Activated T-helper 1 cell treated with anti-CD3 and anti-CD28 coated beads, Interleukin-12 subunit alpha, Interleukin-12 subunit beta, Interleukin-2, Interleukin-4 antibody, amounts not matched to agents 30 ng/mL and 10 ng/mL and 1 ng/mL, durations not matched to agents 14 hours and 24 hours and 36 hours (primary cell): ENCODE measurements at places on chromosomes 1 and 21. TPM values are rescaled to one million over a fixed set of nuclear protein-coding genes. Genes with fewer than 3 reads are reported as not detected.

DNA sequence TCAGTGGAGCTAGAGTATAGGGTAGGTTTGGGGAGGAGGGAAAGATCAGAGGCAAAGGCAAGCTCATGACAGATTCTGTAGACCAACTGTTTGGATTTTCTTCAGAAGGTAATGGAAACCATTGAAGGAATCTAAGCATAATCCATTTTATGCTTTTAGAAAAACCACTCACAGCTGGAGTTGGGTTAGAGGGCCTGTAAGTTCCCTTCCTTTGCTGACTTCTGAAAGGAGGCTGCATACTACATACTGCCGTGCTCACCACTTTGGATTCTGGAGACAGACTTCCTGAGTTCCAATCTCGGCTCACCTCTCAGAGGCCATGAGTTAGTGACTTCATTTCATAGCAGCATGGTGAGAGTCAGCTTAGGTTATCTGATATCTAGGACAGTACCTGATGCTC is 6.4 kb upstream of the SYT2 start:
- H3K27ac ChIP-seq = no peak overlapping the region
- no peaks in the 10 kb centered on the region for H3K4me1 ChIP-seq
- DNase-seq = no peak
- no peak overlapping the region for H3K4me3 ChIP-seq
- no peaks in the 10 kb centered on the region for H3K36me3 ChIP-seq

DNA sequence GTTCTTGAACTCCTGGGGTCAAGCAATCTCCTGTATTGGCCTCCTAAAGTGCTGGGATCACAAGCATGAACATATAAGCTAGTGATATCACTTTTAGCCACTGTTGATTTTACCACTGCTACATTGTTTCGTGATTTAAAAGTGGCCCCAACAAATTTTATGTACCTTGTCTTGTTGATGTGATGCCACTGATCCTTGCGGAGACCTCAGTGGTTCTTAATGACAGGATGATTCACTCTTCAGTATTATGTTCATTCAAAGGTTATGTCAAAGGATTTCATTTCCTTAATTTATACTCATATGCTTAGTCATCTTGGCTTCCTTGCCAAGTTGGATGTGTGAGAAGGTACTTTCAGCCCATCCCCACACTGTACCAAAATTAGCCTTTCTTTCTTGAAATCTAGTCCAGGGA is 12.1 kb downstream of the PRKACB start:
- H3K4me3 ChIP-seq = no peak overlapping the region
- no peaks in the 10 kb centered on the region for H3K27me3 ChIP-seq
- H3K27ac ChIP-seq = no peak overlapping the region
- peaks cover 23% of the 10 kb centered on the region for H3K36me3 ChIP-seq

- no peak overlapping the region for H3K4me3 ChIP-seq
- peaks cover 26% of the 10 kb centered on the region for H3K4me1 ChIP-seq
- H3K27ac ChIP-seq = no peak overlapping the region
Observed at GRCh38 chr1:112696578-112697314, 10.2 kb downstream of the RHOC start.

Gene GABRD
- total RNA-seq = 0.26 TPM in 1 of 2 replicates, not detected in the other

DNA sequence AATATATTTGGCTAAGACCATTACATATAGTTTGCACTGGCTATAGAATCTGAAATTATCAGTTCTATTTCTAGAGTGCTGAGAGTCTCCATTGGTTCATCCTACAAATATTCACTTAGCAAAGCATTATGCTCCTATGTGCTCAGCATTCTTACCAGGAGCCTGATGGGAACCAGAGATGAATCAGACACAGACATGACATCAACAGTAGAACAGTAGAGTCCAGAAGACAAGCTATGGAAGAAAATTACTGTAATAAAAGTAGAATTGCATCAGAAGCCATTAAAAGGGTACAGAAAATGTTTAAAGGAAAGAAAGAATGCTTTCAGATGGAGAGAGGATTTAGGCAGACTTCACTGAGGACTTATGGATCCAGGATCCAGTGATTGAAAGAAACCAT is 271.7 kb upstream of the SNX7 start:
- no peak overlapping the region for H3K4me3 ChIP-seq
- H3K27me3 ChIP-seq = no peaks in the 10 kb centered on the region
- DNase-seq = no peak
- no peak overlapping the region for H3K27ac ChIP-seq
- H3K36me3 ChIP-seq = peaks cover 2% of the 10 kb centered on the region

GRCh38 chr1:243716906-243717305 is 133.1 kb downstream of the AKT3 start:
- no peak overlapping the region for H3K27ac ChIP-seq
- H3K36me3 ChIP-seq = no peaks in the 10 kb centered on the region
- no peak for DNase-seq

GRCh38 chr1:169708647-169709046 is 2.8 kb downstream of the SELL start:
- peak overlapping the region; percentile 93 for H3K4me3 ChIP-seq
- DNase-seq = no peak

DNA sequence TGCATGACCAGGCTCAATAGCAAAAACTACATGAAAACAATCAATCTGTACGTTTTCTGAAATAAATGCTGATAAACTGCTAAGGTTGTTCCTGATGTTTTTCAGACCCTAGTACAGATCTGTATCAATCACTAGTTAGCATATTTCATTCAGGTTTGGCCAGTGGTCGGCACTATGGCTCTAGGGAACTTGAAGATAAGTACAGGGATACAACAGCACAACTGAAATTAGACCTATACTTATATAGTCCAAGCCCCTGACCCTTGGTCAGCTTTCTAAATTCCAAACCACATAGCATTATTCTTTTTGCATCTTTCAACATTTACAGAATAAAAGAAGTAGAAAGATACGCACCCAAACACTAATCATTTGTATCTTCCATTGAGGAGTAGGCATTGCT is 142.7 kb downstream of the PLPPR4 start:
- H3K4me1 ChIP-seq = no peaks in the 10 kb centered on the region
- DNase-seq = no peak
- H3K4me3 ChIP-seq = no peak overlapping the region
- no peak overlapping the region for H3K27ac ChIP-seq
- H3K27me3 ChIP-seq = no peaks in the 10 kb centered on the region

DNA sequence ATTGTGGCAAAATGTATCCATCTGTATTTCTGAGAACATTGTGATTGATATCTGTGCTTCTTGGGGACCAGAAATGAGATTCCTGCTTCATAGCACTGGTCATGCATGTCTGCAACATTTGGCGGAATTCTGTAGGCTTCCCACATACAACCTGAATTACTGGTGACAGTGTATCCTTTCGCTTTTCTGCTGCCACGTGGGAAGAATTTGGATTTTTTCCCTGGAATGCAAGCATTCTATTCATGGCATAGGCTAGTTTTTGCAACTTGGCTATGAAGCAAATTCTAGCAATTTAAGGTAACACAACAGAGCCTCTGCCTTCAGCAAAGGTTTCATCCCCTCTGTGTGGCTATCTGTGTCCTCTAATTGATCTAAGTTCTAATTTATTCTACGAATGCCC is 85.9 kb downstream of the BCAR3 start:
- H3K36me3 ChIP-seq = no peaks in the 10 kb centered on the region
- peaks cover 16% of the 10 kb centered on the region for H3K27me3 ChIP-seq
- DNase-seq = no peak

Gene VCAM1
- total RNA-seq = 0.10 TPM in 1 of 2 replicates, not detected in the other

- H3K4me1 ChIP-seq = peaks cover 69% of the 10 kb centered on the region
- H3K27me3 ChIP-seq = no peaks in the 10 kb centered on the region
- peaks cover 37% of the 10 kb centered on the region for H3K36me3 ChIP-seq
- DNase-seq = no peak
Observed at GRCh38 chr1:31920956-31921355, 17.2 kb downstream of the PTP4A2 start.

Gene DENND2D
- 205 and 206 TPM in 2 replicates for total RNA-seq

Gene LCE1C
- not detected in 2 replicates for total RNA-seq

- DNase-seq = no peak
- no peaks in the 10 kb centered on the region for H3K27me3 ChIP-seq
- H3K36me3 ChIP-seq = peaks cover 26% of the 10 kb centered on the region
- peaks cover 15% of the 10 kb centered on the region for H3K4me1 ChIP-seq
Observed at GRCh38 chr1:180380259-180381183, 121.9 kb downstream of the ACBD6 start.

DNA sequence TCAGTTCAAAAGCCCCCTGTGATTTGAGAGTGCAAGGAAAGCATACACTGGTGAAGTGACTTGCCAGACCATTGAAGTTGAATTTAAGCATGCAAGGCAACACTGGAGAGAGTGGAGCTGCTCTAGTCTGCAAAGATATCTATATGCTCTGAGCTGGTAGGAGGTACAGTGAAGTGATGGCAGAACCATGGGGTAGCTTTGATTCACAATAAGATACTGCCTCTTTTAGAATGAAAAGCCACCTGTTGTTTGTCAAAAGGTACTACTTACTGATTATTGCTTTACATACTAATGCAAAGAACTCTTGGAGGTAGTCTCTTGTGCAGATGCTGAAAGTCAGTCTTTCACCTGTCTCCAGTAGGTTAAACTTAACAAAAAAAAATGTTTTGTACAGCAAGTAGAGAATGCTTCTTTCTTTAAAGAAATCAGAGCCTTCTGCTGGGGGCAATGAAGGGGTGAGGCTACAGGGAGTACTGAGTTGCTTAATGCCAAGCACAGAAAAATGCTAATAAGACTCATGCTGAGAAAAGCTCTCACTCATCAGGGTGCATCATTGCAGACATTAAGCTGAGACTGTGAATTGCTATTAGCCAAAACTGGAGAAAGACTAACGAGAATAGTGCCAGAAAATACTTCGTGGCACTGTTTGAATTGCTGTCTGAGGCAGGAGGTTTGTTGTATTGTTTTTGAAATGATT is 1150.5 kb upstream of the TMPRSS15 start:
- no peak overlapping the region for H3K27ac ChIP-seq
- H3K36me3 ChIP-seq = no peaks in the 10 kb centered on the region
- DNase-seq = no peak
- H3K4me1 ChIP-seq = no peaks in the 10 kb centered on the region
- no peak overlapping the region for H3K4me3 ChIP-seq
- H3K27me3 ChIP-seq = no peaks in the 10 kb centered on the region

DNA sequence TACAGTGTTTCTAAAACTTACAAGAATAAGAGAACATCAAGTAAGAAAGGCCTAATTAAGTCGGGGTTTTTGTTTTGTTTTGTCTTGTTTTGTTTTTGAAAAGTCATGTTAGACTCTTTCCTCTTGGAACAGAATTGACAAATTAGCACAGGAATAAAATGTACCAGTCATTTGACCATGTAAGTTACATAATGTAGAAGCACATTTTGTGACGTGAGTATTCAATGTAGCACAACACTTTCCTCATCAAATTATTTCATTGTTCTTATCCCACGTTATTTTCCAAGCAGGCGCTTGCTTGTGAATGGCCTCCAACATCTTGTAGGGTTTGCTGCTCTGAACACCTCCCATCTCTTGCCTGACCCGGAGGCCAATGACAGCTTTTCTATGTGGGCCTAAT is 34.7 kb upstream of the DNASE2B start:
- peaks cover 11% of the 10 kb centered on the region for H3K4me1 ChIP-seq
- no peak for DNase-seq
- H3K27me3 ChIP-seq = no peaks in the 10 kb centered on the region
- no peak overlapping the region for H3K4me3 ChIP-seq

DNA sequence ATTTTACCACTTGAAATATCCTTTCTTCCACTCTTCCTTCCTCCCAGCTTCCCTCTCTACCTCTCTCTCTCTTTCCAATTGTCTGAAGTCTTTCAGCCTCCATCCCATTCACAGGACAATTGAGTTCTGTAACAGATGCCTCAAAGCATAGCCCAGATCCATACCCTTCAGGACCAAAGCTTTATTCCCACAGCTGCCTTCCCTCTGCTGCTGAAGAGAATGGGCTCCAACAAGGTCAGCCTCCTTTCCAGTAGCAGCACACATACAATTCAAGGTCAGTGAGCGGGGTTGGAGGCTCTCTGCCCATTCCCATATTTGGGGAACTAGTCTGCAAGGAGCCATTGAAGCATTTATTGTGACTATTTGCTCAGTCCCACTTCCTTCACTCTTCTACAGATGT is 179.9 kb downstream of the DPYD start:
- no peak overlapping the region for H3K4me3 ChIP-seq
- no peaks in the 10 kb centered on the region for H3K36me3 ChIP-seq
- no peak overlapping the region for H3K27ac ChIP-seq
- H3K4me1 ChIP-seq = no peaks in the 10 kb centered on the region
- H3K27me3 ChIP-seq = no peaks in the 10 kb centered on the region

DNA sequence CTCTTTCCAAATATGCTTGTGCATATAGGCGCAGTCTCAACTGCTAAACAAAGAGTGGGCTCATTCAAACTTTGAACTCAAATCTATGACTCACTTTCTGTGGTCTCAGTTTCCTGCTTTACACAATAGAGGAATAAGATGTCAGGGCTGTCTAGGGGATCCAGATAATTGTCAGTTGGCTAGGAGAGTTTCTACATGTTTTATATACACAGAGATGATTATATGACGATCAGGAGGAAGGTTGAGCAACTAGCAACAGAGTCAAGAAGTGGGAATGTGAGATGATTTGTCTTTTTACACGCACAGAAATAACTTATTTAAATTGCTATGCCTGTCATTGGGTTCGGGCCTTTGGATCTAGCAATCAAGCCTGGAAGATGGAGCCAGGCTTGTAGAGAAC is 299.4 kb upstream of the LYPLAL1 start:
- no peak overlapping the region for H3K4me3 ChIP-seq
- no peak overlapping the region for H3K27ac ChIP-seq
- no peaks in the 10 kb centered on the region for H3K27me3 ChIP-seq

DNA sequence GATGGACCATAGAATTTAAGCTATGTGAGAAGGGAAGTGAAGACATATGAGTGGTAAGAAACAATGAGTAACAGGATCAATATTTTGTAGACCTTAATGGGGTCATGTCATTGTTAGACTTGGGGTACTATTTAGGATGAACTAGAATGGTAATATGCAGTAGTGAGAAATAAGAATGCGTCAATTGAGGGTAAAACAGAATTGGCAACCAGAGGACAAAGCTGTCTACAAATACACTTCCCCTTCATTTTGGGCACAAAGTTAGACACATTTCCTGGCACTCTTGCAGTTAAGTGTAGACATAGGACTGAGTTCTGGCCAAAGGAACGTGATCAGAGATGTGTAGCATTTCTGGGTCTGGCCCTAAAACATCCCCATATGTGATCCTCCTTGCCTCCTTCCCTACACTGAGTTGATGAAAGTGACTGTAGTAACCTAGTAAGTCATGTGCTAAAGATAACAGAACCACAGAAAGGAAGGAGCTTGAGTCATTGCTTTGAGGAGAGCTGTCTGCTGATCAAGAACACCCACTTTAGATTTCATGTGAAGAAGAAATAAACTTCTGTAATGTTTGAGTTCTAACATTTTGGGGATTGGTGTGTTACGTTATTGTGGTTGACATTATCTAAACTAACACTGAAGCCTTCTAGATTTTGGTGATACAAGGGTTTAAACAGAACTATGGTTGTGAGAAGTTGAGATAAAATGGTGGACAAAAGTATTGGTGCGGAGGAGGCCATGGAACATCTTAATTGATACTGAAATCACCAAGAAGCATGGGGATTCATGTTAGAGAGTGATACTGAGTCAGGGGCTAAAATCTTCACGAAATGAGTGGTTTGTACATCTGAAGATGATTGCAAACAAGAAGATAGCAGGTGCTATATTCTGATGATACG is 41.7 kb downstream of the CD55 start:
- H3K36me3 ChIP-seq = peaks cover 12% of the 10 kb centered on the region
- no peak overlapping the region for H3K4me3 ChIP-seq
- no peak overlapping the region for H3K27ac ChIP-seq
- no peaks in the 10 kb centered on the region for H3K4me1 ChIP-seq

- no peaks in the 10 kb centered on the region for H3K4me1 ChIP-seq
- no peak overlapping the region for H3K4me3 ChIP-seq
- no peaks in the 10 kb centered on the region for H3K36me3 ChIP-seq
- H3K27me3 ChIP-seq = no peaks in the 10 kb centered on the region
- DNase-seq = no peak
- H3K27ac ChIP-seq = no peak overlapping the region
Observed at GRCh38 chr1:43878440-43878839, 55.2 kb upstream of the ARTN start.
